ENCODE measurements at places on chromosomes 13 and 19. TPM values are rescaled to one million over a fixed set of nuclear protein-coding genes. Genes with fewer than 3 reads are reported as not detected.

GRCh38 chr19:18029617-18030338 is 21.8 kb downstream of the ARRDC2 start:
- no peak for DNase-seq

GRCh38 chr13:20221772-20222171 is 10.3 kb downstream of the GJB6 start:
- DNase-seq: no peak

ZNF544 gene
- 67.0 TPM for total RNA-seq

- no peak for DNase-seq
Observed at GRCh38 chr19:39645800-39646411, 9.8 kb upstream of the LGALS16 start.

DNA sequence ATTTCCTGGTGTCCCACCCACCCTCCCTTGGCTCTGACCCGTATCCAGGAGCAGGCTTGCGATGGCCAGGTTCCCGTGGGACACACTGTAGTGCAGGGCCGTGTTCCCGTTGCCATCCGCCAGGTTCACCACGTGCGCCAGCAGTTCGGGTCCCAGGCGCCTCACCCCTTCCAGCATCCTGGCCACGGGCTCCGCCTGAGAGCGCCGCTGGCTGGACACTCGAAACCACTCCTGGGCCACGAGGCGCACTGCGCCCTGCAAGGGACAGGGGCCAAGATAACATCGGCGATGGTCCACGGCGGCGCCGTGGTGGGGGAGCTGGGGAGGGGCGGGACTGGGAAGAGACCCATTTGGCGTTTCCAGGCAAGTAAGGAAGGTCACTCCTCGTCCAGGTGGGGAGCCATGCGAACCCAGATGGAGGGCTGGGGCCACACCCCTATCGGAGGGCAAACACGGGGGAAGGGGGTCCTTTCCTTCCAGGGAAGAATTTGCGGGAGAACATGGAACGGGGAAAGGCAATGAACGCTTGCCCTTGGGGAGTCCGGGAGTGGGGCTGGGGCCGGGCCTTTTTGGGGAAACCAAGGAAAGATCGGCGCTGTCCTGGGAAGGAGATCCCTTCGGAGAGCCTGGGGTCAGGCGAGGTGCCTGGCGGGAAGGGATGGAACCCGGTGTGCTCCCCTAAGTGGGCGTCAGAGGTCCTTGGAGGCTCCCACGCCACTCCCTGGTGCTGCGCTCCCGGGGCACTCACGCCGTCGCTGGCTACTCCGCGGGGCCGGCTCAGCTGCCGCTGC is 9.9 kb downstream of the KANK3 start:
- no peak for DNase-seq

IRGC gene
- total RNA-seq: not detected

GRCh38 chr13:40186626-40187323 is 479.7 kb downstream of the FOXO1 start:
- no peak for DNase-seq

C13orf42 gene
- total RNA-seq: not detected

GRCh38 chr13:50910485-50910805 is 854 bp downstream of the RNASEH2B start:
- DNase-seq: no peak
